ENCODE measurements at places on chromosomes 7 and 10.
A peak's percentile ranks its signal among the peaks of the same experiment; 100 is the strongest.

GRCh38 chr7:113698556-113699220, 220.1 kb downstream of the PPP1R3A start:
- peak; percentile 42 for DNase-seq

DNA sequence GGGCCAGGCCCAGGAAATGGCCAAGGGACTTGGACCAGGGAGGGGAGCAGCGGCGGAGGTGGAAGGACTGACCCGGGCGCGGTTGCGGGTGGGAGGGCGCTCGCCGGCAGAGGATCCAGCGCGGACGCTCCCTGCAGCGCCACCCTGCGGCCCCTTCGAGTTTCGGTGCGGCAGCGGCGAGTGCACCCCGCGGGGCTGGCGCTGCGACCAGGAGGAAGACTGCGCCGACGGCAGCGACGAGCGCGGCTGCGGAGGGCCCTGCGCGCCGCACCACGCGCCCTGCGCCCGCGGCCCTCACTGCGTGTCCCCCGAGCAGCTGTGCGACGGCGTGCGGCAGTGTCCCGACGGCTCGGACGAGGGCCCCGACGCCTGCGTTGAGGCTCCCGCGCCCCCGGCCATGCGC, 16.8 kb upstream of the ZNF467 start:
- DNase-seq: no peak

DNA sequence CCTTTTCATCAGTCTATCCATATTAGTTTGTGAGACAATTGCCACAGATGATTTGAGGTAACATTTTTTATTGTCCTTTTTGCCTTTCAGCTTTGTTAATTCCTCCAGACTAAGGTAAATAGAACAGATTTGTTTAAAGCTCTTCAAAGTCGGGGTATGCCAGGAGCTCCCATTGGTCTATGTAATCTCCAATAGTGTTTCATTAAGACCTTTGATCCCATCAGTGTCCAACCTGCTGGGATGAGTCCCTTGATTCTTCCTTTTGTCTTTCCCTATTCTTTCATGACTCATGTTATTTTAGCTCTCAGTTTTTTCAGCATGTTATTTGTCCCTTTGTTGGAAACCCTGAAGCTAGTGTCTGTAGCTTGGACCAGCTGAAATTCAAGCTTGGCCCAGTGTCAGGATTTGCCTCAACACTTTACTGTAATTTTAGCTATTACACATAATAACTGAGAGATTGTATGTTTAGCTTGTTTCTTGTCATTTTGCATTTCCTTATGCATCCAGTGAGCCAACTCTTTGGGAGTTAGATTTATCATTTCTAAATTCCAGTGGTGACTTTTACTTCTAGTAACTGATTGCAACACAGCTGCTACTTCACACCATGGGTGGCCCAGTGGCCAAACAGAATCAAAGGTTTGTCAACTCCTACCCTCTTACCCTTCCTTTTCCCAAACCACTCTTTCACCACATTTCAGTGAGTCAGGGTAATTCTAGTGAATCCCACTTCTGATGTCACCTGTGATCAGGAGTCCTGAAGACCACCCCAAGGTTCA, 15.3 kb downstream of the AGBL3 start:
- peak; percentile 71 for DNase-seq

DNA sequence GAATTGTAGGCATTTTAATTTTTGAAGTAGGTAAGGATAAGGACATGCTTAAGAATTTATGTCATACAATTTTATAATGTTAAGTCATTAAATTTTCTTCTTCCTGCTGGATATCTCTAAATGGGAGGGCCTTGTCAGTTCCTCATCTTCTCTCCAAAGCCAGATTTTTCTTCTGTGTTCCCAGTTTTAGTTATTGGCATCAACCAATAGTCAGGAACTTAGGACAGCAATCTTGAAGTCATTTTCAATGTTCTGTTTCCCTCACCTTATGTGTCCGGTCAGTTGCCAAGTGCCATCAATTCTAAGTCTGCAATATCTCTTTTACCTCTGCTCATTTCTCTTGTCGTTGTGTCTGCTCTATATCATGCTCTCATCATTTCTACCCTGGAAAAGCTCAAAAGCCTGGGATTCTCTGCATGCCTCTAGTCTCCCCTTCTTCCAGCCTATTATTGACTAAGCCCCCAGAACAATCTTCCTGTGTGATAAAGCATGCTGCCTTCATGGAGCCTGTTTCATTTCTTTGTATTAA, 145.2 kb downstream of the PPP1R9A start:
- no peak for DNase-seq

DNA sequence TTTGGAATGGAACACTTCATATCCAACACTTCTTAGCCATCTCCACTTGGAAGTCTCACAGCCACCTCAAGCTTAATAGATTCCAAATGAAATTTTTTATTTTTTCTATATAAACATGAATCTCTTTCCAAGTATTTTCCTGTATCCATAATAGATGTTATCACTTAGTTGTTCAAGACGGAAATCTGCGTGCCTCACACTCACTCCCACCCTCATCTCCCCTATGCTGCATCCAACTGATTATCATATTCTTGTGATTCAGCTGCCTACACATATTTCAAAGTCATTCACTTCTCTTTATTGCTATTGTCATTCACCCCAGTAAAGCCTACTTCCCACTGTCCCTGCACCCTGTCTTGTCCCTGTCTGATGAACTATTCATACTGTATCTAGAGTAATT, 70.2 kb upstream of the MKX start:
- no peak for DNase-seq

DNA sequence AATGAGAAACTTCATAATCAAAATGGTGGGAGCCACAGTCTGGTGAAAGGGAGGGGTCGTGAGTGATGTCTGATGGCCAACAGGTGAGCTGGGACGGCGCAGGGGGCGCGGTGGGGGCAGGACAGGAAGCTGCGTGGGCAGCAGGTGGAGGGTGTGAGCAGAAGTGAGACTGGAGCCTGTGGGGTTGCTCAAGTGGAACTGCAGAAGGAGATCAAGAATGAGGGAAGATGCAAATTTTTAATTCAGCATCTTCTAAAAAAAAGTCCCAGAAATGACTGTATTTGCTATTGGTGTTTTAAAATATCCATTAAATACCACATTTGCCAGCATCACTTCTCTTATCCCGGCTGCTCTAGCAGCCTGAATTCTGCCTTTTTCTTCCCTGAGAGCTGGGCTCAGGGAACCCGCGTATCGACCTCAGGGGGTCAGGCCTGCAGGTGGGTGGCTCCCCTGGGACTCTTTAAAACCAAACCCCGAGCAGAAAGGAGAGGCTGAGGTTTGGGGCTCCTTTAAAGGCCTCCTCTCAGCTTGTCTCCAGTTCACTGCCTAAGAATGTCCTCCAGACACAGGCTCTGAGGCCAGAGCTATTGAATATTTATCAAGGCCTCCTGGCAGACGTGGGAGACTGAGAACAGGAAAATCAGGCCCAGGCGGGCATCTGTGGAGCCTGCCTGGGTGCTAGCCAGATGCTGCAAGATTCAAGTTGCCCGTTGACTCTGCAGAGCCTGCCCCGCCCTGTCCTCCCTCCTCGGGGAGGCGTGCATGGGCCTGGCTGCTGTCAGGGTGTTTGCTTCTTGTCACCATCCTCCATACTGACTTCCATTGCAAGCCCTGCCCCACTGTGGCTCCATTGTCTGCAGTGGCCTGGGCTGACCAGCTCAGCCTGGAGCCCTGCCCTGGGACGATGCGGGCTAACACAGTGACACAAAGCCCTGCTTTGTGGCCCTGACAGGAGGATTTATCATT, 53.9 kb downstream of the SYPL1 start:
- DNase-seq: peak; percentile 66

GRCh38 chr10:100288196-100288595, 1.7 kb upstream of the BLOC1S2 start:
- no peak for DNase-seq

- DNase-seq: no peak
Observed at GRCh38 chr7:96026611-96027010, 254.3 kb downstream of the DYNC1I1 start.

DNA sequence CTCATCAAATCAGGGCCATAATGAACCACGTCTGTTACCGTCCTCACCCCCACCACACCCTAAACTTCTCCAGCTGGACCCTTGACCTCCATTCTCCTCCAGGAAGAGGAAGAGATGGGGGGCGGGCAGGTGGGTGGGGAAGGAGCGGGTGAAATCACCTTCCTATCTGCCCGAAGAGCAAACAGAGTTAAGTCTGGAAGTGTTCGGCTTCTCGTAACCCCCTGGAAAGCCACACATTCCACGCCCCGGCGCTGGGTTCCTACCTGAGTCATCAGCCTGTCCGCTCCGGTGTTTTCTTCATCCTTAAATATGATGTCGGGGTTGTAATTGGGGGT, 736 bp downstream of the SHH start:
- DNase-seq: peak; percentile 45

GRCh38 chr10:61244261-61244775, 208.9 kb downstream of the TMEM26 start:
- DNase-seq: no peak

DNA sequence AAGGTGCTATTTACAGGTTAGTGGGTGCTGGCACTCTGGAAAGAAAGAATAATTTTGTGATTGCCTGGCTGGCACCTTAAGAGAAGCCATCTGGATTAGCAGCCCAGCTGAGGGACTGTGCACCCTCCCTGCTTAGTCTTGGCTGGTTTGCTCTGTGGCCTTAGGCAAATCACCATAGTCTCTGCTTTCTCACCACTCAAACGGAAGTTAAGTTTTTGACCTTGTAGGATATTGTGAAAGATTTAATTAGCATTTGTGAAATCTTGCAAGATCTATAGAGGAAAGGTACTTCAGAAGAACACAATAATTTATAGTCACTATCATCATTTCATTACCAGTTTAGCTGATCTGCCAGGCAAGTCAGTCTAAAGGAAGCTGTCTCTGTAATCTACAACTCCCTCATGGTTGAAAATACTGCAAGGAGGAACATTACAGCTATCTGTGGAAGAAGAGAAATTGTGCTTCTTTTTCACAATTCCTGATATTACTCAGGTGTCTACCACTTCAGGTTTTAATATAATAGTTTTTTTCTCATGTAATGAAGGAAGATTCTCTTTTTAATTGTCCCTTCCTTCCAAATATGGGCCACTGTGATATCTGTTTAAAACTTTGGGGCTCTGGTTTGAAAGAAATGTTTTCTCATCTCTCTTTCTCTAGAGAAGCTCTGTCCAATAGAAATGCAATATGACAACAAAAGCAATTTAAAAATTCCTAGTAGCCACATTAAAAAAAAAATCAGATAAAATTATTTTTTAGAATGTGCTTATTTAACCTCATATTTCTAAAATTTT, 219.6 kb downstream of the PTEN start:
- peak; percentile 65 for DNase-seq

DNA sequence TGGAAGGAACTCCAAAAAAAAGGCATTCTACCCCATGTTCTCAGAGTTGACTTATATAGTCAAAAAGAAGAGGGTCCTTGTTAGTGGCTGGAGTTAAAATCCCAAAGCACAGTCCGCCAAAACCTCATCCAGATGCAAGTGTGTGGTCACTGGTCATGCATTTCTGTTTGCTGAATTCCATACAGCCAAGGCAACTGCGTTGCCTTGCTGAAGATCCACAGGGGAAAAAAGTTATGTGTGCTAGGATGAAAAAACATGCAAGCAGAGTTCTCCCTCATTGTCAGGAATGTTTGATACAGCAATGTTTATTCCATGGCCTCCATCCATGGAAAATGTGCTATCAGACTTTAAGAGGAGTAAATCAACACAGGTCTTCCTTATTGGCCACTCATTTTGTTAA, 213.1 kb downstream of the CREB5 start:
- DNase-seq: no peak

- DNase-seq: no peak
Observed at GRCh38 chr10:115762029-115762428, 511.0 kb downstream of the GFRA1 start.

GRCh38 chr10:127976286-127976685, 69.4 kb downstream of the PTPRE start:
- no peak for DNase-seq

- no peak for DNase-seq
Observed at GRCh38 chr10:127498087-127498486, 51.0 kb upstream of the NPS start.

DNA sequence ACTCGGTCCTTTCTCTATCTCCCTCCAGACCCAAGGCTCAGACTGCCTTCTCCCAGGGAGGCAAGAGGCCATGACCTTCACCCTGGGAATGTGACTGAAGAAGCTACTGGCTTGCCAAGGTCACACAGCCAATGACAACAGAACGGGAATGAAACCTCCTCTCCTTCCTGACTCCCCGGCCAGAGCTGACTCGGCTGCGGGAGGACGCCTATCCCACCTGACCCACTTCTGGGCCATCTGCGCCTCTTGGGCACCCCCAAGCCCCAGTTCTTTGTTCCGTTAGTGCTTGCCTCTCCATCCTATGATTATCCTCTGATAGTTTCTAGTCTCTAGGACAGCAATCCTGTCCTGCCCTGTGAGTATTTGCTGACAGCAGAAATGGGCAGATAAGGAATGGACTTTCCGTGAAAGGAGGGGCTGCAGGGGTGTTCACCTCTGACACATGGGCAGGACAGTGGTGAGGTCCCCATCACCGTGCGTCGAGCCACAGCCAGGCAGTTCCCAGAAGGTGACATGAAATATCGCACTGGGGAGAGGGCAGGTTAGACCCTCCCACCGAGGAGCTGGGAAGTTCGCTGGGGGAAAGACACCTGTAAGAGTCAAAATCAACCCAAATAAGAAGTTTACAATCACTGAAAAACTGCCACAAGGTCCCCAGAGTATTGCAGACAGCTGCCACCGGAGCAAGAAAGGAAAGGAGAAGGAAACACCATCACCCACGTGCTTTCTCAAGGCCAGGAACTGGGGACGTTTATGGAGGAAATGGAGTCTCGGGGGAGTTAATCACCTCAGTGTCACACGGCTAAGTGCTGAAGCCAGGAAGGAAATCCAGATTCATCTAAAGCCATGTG, 63.0 kb downstream of the INSIG1 start:
- DNase-seq: no peak

GRCh38 chr10:124159153-124159552, 65.8 kb upstream of the CHST15 start:
- DNase-seq: no peak

DNA sequence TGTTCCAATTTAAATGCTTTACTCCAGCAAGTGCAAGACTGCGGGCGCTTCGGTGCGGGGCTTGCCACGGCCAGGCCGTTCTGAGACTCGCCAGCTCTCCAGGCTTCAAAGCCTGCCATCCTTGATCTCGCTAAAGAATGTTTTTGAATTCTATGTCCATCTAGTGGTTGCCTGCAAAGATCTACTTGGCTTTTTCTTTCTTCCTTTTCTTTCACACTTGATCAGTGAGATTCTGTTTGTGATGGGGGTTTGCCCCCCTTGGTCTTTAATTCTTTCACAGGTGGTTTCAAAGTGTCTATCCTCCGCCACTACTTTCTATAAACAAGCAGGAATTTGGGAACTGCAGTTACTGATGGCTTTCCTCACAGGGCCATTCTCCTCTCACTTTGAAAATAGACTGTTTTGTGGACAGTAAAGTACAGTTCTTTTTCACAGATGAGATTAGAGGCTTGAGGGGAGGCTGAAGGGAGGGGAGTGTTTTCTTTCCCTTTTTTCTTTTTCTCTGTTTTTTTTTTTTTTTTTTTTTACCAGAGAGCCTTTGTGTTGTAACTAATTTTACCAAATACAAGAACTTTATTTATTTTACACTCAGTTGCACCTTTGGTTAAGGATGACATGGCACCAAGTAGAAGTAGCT, 15.2 kb upstream of the FBXW4 start:
- no peak for DNase-seq

Measured in renal cortical epithelial cell (primary cell).